ENCODE measurements at places on chromosomes 6 and 20. TPM values are rescaled to one million over a fixed set of nuclear protein-coding genes. Genes with fewer than 3 reads are reported as not detected.

GRCh38 chr20:33703498-33704137 lies 16.5 kb downstream of the PXMP4 start:
- DNase-seq = no peak

- DNase-seq = no peak
Measured at GRCh38 chr6:41706876-41707564, 28.4 kb downstream of the TFEB start.

The NTSR1 gene
- 23.9 TPM for total RNA-seq

The PRRT1 gene
- total RNA-seq = not detected

DNA sequence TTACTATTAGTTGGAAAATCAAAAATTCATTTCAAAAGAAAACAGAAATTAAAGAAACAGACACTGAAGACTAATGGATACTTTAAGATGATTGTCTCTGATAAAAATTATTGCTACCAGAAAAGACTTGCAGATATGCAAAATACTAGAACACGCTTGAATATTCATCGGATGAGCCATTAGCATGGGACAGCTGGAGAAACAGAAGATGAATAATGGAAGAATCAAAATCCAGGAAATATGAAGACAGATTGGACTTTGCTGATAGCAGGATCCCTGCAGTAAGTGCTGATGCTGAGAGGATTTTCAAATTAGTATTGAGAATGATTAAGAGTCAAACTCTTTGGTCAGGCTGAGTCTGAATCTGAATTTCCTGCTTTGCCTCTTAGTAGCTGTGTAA lies 169.4 kb downstream of the EYS start:
- DNase-seq = no peak
